Brain microvascular endothelial cell (primary cell): ENCODE measurements at places on chromosomes 13 and 19.

GRCh38 chr19:13847407-13848339, 29.3 kb upstream of the NANOS3 start:
- DNase-seq, result peak; percentile 91

DNA sequence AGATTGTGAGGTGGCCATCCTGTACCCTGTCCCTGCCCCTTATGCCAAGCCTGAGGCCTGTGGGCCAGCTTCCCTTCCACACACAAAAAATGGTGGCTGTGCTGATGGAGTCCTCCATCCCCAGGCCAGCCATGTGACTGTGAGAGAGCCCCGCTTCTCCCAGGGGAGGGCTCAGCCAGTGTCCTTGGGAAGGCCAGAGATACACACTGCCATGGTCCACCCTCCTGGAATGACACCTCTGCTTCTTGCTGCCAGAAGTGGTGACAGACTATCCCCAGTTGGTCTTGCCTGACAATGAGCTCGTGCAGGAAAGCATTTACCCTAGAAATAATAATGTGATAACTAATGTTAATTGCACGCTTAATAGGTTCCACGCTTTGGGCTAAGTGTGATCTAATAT, 38.0 kb downstream of the FAM124A start:
- no peak for DNase-seq

DNA sequence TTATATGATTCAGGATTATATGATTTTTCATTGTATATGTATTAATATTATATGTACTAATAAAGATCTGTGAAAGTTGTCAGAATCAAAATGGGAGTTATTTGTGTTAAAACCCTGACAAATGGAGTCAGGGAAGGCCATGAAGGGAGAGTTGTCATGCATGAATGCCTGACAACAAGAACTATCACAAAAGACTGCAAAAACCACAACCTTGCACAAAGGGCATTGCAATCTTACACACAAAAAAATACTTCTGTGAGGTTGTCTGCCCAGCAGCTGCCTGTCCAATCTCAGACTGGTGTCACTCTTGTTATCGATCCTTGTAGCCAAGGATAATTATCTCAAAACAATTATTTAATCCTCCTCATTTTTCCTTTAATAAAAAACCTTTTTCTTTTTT, 21.2 kb upstream of the RBM26 start:
- DNase-seq, result no peak

DNA sequence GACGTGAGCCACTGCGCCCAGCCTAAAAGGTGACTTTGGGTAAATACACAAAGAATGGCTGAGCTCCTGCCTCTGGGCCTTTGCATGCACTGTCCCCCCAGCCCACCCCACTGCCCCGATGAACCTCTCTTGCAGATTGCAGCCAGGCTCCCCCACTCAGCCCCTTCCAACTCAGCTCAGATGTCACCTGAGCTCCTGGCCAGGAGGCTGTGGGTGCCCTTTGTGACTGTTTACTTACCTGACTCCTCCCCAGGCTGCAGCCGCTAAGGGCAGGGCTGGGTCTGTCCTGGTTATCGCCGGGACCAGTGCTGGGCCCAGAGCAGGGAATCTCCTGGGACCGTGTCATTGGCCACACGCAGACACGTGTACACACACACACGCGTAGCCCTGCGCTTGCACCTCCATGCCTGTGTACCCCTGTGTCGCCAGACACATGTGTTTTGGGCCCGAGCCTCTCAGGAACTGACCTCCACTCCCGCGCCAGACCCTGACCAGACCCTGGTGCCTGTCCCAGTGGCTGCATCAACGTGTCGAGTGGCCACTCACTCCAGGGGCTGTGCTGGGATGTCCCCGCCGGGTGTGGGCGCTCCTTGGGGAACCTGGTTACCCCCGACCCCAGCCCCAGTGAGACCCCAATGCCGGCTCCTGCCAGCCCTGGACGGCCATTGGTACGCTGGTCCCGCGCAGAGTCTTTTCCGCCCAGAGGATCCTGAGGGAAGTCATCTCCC, 18.7 kb downstream of the EFNA2 start:
- no peak for DNase-seq

DNA sequence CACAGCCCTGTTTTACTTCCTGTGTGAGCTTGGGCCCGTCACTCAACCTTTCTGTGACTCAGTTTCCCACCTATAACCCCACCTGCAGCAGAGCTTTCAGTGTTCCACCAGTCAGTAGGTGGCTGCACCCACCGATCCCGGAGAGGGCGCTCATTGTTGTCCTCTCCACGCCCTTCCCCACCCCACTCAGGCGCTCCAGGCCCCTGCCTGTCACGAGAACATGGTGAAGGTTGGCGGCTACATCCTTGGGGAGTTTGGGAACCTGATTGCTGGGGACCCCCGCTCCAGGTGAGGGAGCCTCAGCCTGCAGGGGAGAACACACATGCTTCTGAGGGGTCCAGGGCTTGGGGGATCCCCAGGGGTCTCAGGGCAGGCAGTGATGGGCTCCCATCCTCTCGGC, 12.3 kb downstream of the FUZ start:
- no peak for DNase-seq
